Activated CD8-positive, alpha-beta T cell treated with anti-CD3 and anti-CD28 coated beads for 36 hours (primary cell): ENCODE measurements at places on chromosomes 16 and 17. TPM values are rescaled to one million over a fixed set of nuclear protein-coding genes. Genes with fewer than 3 reads are reported as not detected.

The CCL17 gene
- 2.9 TPM for total RNA-seq

DNA sequence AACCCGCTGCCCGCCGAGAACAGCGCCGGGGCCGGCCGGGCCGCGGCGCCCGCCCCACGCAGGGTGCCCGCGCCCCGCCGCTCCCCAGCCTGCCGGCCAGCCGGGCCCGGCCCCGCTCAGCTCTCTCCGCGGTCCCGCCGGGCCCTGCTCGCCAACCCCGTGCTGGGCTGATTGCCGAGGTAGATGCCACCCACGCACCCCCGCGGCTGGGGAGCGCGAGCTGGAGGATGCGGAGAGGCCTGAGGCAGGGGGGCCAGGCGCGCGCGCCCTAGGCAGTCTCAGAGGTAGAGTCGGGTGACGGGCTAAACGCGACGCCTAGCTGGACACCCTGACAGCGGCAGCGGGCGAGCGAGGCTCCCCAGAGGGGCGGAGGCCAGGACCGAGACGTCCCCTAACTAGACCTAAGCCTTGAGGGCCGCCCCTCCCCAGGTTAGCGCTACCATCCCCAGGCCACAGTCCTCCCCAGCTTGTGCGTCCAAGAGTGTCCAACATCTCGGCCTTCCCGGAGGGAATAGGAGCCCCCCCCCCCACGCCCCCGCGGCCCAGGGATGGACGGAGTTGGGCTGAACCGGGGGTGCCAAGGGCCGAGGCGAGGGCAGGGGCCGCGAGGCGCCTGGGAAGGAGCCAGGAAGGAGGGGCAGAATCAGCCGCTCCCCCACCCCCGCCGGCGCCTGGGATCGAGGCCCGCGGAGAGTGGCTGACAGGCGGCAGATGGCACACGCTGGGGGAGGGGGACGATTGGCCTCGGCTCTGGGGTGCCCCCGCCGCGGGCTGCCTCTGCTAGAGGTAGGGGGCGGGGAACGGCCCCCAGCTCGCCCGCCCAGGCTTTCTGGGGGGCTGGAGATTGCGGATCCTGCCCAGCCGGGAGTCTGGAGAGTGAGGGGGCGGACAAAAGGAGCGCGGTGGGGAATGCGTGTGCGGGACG is 2.5 kb upstream of the ZNF423 start:
- DNase-seq, result peak; percentile 70

DNA sequence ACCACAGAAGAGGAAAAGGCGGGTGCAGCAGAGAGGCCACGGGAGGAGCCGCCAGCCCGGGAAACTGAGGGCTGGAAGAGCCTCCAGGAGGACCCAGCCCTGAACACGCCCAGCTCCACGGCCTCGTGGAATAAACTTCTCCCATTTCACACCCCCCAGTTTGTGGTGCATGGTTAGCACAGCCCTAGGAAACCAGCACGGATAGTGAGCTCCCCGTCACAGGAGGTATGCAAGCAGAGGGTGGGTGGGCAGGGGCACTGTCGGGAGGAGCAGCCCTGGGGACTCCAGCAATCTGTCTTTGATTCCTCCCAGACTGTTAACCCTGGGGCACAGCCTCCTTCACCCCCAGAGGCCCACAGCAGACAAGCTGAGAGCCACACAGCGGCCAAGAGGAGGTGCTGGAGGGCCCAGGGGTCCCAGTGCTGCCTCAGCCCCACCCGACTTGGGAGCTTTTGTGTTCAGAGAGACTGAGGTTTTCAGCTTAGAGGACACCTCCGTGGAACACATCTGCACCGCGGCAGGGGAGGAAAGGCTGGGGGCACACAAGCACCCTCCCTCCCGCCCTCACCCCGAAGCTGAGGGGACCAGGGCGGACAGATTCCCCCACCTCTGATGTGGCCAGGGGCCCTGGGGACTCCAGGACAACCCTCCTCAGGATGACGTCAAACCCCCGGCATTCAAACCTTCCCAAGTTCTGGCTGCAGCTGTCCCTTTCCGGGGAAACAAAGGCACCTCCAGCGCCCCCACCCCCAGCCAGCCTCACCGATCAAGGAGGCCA is 1.7 kb upstream of the IL17C start:
- peak; percentile 27 for DNase-seq

The ADAD2 gene
- total RNA-seq, result 0.16 TPM

The KRTAP4-3 gene
- not detected for total RNA-seq

- DNase-seq, result no peak
Observed at GRCh38 chr16:76634847-76635697, 357.9 kb downstream of the CNTNAP4 start.
